Prostate gland (tissue), 2 donors: ENCODE measurements at places on chromosomes 4 and X.
A peak's percentile ranks its signal among the peaks of the same experiment; 100 is the strongest.

DNA sequence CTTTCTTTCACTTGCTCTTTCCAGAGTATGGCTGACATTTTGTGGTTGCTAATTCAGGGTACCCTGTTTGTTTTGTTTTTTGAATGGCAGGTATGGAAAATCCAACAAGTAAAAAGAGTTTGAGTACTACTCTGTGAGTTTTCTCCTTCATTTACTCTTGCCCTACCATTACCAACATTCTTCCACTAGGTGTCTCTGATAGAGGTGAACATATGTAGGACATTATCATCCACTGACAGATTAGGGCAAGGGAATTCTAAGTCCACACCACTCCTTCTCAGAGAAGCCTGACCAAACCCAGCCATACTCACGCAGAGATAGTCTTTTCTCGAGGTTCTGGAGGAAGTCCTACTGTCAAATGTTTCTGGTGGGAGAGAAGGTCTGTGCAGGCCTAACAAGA lies 36.7 kb upstream of the HDAC8 start:
- no peak for DNase-seq

- DNase-seq = no peak
Observed at GRCh38 chrX:39459952-39460351, 637.8 kb downstream of the BCOR start.

DNA sequence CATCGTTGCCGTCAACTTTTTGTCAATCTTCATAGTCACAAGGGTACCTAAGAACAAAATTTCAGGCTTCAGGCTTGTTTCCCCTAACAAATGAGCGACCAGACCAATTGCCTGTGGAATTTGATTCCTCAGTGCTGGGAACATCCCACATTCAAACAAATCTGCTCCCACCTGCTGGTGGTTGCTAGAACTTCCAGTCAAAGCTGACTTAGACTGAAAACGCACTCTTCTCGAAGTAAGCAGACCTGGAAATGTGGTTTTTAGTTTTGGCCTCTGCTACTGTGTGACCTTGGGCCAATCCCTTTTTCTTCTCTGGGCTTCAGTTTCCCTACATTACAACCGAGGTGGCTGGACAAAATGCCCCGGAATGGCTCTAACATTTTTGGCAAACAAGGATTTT lies 1.8 kb upstream of the GABRQ start:
- DNase-seq = peak; percentile 8

GRCh38 chr4:110989125-110989524 lies 366.2 kb upstream of the PITX2 start:
- DNase-seq = no peak

DNA sequence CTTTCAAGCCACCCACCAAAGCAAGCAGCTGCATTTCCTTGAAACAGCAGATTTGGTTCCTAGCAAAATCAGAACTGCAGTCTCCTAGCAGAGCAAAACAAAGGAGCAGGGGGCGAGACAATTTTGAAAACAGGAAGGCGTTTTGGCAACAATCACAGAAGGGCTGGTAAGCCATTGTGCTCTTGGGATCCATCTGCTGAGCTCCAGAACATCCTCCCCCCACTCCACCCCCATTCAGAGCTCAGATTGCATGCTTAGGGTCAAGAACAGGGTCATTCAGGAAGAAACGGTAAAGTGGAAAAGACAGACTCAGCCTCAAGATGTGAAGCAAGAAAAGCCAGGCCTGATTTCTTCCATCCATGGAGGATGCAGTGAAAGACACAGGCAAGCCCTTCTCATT lies 7.6 kb upstream of the PCDH19 start:
- no peak for DNase-seq

- no peak for DNase-seq
Observed at GRCh38 chrX:44747969-44748368, 95.9 kb upstream of the DUSP21 start.

- DNase-seq = no peak
Observed at GRCh38 chr4:48543796-48544195, 53.7 kb downstream of the ZAR1 start.

DNA sequence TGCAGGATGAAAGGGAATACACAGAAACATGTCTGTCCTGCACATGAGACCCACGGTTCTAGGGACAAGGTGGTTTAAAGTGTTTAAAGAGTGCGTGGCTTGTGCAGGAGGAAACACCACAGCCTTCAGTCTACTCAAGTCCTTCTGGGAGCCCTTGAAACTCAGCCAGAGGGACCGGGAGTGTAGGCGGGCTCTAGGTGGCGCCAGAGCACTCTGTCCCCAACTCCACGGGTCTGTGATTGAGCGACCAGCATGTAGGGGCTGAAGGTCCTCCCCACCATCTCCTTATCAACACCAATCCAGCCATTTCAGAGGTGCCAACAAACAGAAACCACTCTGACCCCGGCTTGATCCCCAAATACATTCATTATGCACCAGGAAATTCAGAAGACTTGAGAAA lies 82.0 kb upstream of the CLDN34 start:
- peak; percentile 35 for DNase-seq

DNA sequence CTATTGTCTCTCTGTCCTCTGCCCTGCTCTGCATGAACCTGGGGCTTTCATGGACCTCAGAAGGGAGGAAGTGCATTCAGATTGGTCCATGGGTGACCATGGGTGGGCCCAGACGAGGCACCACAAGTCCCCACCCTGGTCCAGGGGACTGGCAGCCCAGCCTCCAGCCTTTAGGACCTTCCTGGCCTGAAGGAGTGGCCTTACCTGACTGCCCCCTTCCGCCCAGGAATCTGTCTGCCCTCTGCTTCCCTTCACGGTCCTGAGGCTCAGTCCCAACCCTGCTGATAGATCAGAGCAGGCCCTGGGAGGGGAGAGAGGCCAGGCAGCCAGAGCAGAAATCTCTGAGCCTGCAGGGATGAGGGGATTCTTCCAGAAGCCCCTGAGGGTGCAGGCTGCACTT lies 455.4 kb downstream of the PCDH18 start:
- no peak for DNase-seq

DNA sequence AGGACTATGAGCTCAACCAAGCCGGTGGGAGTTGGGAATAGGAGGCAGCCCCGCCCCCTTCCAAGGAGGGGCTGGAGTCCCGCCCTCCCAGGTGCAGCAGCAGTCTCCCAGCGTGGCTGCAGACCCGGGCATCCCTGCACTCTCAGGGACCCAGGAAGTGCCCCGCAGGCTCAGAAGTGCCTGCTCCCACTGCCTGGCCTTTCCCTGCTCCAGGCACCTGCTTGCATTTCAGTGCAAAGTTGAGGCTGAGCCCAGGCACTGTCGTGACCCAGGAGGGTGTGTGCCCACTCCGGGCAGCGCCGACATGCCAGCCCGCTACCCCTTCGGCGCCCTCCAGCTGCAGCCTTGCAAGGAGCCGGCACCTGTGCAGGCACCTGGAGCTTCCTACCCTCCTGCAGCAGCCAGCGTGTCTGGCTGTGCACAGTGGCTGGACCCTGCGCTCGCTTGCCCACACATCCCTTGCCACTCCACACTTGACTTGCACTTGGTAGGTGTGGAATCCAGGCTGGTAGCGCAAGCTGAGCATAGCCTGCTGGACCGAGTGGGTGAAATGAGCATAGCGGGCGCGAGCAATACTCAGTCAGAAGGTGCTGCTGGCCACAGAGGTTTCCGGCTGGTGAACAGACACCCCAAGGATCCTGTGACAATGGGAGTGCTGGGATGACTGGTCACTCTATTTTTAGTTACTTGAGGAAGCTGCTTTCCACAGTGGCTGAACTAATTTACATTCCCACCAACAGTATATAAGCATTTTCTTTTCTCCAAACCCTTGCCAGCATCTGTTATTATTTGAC lies 236.3 kb downstream of the PCDH10 start:
- DNase-seq = no peak
